ENCODE measurements at places on chromosomes 13 and 19.

GRCh38 chr13:97121894-97122293 is 100.2 kb upstream of the MBNL2 start:
- DNase-seq: peak; percentile 34

GRCh38 chr13:22789916-22790315 is 390.9 kb upstream of the SGCG start:
- no peak for DNase-seq

GRCh38 chr19:35717665-35718344 is at the start of gene KMT2B:
Gene KMT2B, plus strand, starts transcription at chr19:35718003. Its CDS starts 16 bp downstream, at chr19:35718019.
- DNase-seq: no peak

DNA sequence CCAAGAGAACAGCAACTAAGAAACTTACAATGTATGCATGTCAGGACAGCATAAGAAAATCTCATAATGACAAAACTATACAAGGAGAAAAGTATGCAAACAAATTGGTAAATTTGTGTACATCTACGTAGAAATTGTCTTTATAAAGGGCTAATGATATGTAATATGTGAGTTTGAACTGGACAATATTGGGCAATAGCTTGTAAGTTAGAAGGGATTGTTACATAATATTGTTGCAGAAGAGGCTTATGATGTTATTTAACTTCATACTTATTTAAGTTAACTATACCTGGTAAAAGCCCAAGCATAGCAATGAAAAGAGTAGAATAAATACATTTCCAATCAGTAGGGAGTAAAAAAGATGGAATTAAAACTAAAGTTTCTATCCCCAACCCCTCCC is 134.0 kb downstream of the MAB21L1 start:
- DNase-seq: no peak

DNA sequence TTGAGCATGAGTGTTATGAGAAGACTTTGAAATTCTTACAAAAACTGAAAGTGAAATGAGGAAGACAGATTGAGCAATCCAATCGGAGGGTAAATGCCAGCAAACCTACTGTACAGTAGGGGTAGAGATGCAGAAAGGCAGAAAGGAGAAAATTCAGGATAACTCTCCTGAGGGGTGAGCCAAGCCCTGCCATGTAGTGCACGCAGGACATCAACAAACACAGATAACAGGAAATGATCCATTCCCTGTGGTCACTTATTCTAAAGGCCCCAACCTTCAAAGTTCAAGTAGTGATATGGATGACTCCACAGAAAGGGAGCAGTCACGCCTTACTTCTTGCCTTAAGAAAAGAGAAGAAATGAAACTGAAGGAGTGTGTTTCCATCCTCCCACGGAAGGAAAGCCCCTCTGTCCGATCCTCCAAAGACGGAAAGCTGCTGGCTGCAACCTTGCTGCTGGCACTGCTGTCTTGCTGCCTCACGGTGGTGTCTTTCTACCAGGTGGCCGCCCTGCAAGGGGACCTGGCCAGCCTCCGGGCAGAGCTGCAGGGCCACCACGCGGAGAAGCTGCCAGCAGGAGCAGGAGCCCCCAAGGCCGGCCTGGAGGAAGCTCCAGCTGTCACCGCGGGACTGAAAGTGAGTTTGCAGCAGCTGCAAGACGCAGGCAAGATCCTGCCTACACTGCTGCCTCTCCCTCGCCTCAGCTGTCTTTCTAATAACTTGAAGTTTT is at the start of gene TNFSF13B:
Gene TNFSF13B, plus strand, starts transcription at position 118 of the 728 bp plus-strand sequence. Its CDS starts 178 bp downstream, at position 296.
- DNase-seq: peak; percentile 54

- no peak for DNase-seq
Measured at GRCh38 chr19:38267761-38268483, 3.5 kb downstream of the SPINT2 start.

All from cardiac fibroblast (primary cell).